BJ (cell line): ENCODE measurements at places on chromosomes 4 and X. TPM values are rescaled to one million over a fixed set of nuclear protein-coding genes. Genes with fewer than 3 reads are reported as not detected.

Gene CTAG1B
- not detected in 2 replicates for polyA plus RNA-seq

Gene ZCCHC12
- polyA plus RNA-seq, result not detected in 2 replicates

Gene SHROOM2
- 0.71 and 1.1 TPM in 2 replicates for polyA plus RNA-seq

Gene INTU
- polyA plus RNA-seq, result 4.5 and 8.1 TPM in 2 replicates

Gene SATL1
- polyA plus RNA-seq, result not detected in 2 replicates

Gene CDX4
- polyA plus RNA-seq, result not detected in 2 replicates

Gene FATE1
- not detected in 2 replicates for polyA plus RNA-seq

Gene FAM47A
- not detected in 2 replicates for polyA plus RNA-seq

Gene GAGE12H
- not detected in 2 replicates for polyA plus RNA-seq

Gene SLC10A4
- polyA plus RNA-seq, result 0.09 TPM in 1 of 2 replicates, not detected in the other

Gene MBTPS2
- polyA plus RNA-seq, result 14.6 and 27.3 TPM in 2 replicates

Gene SMIM10
- 4.8 and 5.2 TPM in 2 replicates for polyA plus RNA-seq

Gene PLAC8
- polyA plus RNA-seq, result 13.7 and 20.2 TPM in 2 replicates

Gene PITX2
- 0.56 and 1.1 TPM in 2 replicates for polyA plus RNA-seq

Gene TRIM61
- polyA plus RNA-seq, result 1.0 and 1.3 TPM in 2 replicates

Gene TMEM164
- polyA plus RNA-seq, result 5.5 and 7.7 TPM in 2 replicates

Gene ADAM29
- not detected in 2 replicates for polyA plus RNA-seq

Gene SPANXN4
- polyA plus RNA-seq, result not detected in 2 replicates

Gene LGI2
- polyA plus RNA-seq, result 0.01 TPM in 2 replicates
